ENCODE measurements at places on chromosomes 5 and 9.

GRCh38 chr5:94240993-94241651 is 377.3 kb downstream of the KIAA0825 start:
- no peak for DNase-seq

DNA sequence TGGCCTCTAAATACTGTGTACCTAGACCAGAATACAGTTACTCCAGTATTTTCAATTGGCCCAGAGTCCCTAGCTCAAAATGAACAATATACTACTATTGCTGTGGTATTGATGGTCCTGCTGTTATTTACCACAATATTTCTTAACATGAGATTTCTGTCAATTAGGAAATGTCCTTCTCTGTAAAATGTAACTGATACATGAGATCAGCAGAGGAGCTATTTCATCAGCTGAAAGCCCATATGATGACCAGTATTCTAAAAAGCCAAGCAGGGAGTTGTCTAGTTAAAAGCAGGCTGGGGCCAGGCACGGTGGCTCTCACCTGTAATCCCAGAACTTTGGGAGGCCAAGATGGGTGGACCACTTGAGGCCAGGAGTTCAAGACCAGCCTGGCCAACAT is 187.7 kb upstream of the PTGER4 start:
- no peak for DNase-seq

- no peak for DNase-seq
These were observed 88.0 kb downstream of the GPR21 start for GRCh38 chr9:123121457-123121856.

- DNase-seq: no peak
These were observed 43.6 kb downstream of the ROPN1L start for GRCh38 chr5:10485142-10485795.

GRCh38 chr9:124279531-124280175 is 21.9 kb downstream of the NEK6 start:
- DNase-seq: no peak

GRCh38 chr5:149048811-149049210 is 14.1 kb downstream of the SH3TC2 start:
- no peak for DNase-seq

- DNase-seq: no peak
These were observed 266.4 kb upstream of the TARS1 start for GRCh38 chr5:33174383-33174782.

DNA sequence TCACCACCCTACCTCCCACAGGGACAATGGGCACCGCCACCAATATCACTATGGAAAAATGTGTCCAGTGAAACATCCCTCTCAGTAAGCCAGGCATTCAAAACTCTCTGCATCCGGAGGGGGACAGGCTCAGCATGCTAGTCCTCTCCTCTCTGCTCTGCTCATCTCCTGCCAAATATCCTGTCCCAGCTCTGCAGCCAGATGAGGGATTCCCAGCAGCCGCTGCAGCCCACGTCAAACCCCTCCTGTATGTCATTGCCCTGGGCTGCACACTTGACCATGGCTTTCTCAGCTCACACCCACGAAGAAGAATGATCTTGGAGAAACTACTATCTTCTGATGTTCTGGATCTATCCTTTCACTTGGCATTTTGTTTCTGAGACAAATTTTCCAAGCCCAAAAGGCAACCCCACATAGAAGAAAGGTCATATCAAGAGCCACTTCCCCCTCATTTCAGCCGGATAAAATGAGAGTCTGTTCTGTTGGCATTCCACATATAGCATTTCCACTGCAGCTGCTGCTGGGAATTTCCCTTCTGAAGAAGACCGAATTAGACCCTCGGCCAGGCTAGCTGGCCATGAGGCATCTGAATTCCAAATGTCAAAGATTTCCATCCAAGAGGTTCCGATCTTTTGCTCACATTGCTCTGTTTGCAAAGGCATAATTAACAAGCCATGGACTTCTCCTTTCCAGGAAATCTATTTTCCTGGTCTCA is 338.0 kb downstream of the ACTL7B start:
- DNase-seq: no peak
